OCI-LY7 (cell line): ENCODE measurements at places on chromosomes 12 and 14. TPM values are rescaled to one million over a fixed set of nuclear protein-coding genes. Genes with fewer than 3 reads are reported as not detected.
A peak's percentile ranks its signal among the peaks of the same experiment; 100 is the strongest.

FAM90A1 gene
- not detected in 2 replicates for total RNA-seq

TAS2R8 gene
- not detected in 2 replicates for total RNA-seq

- DNase-seq, result peak; percentile 36
These were observed 1.7 kb upstream of the LDHB start for GRCh38 chr12:21659383-21659782.

DNA sequence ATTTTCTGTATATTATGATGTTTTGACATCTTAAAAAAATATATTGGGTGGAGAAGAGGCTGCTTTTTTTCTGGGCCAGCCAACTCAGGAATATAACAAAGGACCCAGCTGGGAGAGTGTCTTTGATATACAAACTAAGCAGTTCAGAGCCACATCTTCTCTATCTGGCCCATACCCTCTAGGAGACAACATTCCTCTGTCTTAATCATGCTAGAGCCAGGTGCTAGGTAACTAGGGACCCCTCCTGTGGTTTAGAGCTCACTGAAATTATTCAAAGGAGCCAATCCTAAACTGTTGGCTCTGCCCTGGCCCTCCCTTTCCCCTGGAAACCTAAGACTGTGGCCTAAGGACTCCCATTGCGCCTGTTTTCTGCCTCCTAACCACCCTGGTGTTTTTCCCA is 193.1 kb upstream of the DIO2 start:
- no peak for DNase-seq

- peak; percentile 7 for DNase-seq
These were observed 7.3 kb upstream of the C12orf50 start for GRCh38 chr12:88036353-88036965.

DNA sequence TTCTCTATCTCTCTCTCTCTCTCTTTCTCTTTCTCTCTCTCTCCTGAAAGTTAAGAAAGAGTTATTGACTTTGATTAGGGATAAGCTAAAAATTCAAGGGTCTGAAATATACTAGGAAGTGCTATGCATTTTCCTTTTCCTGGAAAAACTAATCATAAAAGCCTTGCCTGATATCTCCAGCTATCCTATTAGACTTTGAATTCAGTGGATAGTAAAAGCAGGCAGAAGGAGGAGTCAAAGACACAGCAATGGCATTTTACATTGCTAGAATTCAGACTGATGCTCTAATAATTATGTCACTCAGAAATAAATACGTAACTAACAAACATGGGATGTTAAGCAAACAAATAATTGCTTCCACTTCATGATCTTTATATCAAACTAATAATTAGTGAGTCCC is 272.0 kb downstream of the SSPN start:
- DNase-seq, result no peak

DNA sequence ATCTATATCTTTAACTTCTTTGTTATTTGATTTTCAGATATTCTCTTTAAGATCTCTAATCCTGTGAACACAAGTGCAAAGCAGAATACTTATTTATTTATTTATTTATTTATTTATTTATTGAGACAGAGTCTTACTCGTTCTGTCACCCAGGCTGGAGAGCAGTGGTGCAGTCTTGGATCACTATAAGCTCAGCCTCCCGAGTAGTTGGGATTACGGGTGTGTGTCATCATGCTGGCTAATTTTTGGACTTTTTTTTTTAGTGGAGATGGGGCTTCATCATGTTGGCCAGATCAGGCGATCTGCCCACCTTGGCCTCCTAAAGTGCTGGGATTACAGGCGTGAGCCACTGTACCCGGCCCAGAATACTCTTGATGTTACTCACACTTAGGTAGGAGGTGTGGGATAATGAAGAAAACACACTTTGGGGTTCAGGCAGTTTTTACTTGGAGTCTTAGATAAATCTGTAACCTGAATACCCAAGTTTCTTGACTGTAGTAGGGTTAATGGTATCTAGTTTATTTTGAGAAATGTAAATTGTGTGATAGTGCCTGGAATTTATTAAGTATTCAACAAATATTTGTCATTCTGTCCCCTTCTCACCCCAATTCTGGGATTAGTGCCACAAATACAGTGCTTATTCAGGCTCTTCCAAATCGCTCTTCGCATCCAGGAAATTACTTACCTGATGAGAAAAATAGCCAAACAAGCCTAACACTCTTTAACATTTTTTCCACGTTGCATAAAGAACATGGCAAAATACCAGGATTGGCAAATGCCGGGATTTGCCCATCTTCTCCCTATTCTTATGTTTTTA is 33.0 kb downstream of the METAP2 start:
- no peak for DNase-seq

- DNase-seq, result no peak
These were observed 5.5 kb upstream of the SLC24A4 start for GRCh38 chr14:92317511-92317910.
